Thoracic aorta (tissue), 2 donors: ENCODE measurements at places on chromosomes 7 and 10. TPM values are rescaled to one million over a fixed set of nuclear protein-coding genes. Genes with fewer than 3 reads are reported as not detected.

GLI3 gene
- total RNA-seq, result 3.4 TPM

SPDYE8 gene
- total RNA-seq, result not detected

DNA sequence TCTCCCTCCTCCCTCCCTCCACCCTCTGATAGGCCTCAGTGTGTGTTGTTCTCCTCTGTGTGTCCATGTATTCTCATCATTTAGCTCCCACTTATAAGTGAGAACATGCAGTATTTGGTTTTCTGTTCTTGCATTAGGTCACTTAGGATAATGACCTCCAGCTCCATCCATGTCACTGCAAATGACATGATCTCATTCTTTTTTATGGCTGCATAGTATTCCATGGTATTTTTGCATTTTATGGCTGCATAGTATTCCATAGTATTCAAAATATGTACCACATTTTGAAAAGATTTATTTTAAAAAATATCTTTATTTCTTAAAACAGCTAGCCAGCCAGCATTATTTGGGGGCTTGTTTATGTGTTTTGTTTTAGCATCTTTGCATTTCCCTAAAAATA, 275.6 kb downstream of the SFMBT2 start:
- H3K27me3 ChIP-seq, result no peaks in the 10 kb centered on the region
- no peaks in the 10 kb centered on the region for H3K4me1 ChIP-seq
- DNase-seq, result no peak
- no peaks in the 10 kb centered on the region for H3K36me3 ChIP-seq
- H3K27ac ChIP-seq, result no peak overlapping the region
- no peak overlapping the region for H3K4me3 ChIP-seq

DNA sequence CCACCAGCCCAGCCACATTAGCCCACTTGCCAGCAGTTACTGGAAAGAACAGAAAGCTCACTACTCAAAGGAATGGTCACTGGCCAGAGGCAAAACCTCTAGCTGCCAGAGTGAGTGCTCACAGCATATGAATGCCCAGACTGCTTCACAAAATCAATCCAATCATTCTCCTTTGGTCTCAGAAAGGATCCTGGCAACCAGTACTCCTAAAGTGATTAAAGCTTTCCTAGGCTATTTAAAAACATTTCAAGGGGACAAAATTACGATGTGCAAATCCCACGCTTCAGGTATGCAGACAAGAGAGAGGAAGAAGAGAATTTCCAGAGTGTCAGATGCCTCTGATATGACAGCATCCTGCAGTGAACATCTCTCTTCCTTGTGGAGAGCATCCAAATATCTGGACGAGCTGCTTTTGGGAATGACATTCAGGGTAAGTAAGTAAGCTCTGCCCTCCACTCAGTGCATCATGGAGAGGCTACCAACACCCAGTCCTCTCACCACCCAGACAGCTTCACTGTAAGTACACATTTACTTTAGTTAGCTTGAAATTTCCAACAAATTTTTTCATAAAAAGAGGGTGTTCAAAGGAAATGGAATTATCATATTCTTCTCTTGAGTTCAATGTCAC, 25.1 kb downstream of the ICA1 start:
- H3K27ac ChIP-seq, result no peak overlapping the region
- no peaks in the 10 kb centered on the region for H3K36me3 ChIP-seq
- DNase-seq, result no peak
- no peaks in the 10 kb centered on the region for H3K4me1 ChIP-seq

- no peaks in the 10 kb centered on the region for H3K27me3 ChIP-seq
- no peaks in the 10 kb centered on the region for H3K36me3 ChIP-seq
- H3K27ac ChIP-seq, result no peak overlapping the region
- no peak for DNase-seq
These were observed 22.8 kb upstream of the EN2 start for GRCh38 chr7:155435110-155435509.

DNA sequence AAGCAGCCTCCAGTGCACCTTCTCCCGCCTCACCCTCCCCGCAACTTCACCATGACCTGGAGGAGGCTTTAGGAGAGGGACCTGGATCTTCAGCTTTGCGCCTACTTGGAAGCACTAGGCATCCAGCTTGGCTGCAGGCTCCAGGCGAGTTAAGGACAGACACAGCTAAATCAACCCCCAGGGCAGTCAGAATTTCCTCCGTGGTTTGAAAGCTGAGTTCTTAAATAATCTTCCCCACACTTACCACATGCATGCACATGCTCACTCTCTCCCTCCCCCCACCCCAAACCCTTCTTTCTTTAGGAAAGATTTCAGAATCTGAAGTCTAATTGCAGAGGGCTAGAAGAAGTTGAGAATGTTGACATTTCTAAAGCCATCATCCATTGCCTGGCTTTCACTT, 36.7 kb upstream of the LRRC4 start:
- no peak overlapping the region for H3K4me3 ChIP-seq
- H3K27me3 ChIP-seq, result no peaks in the 10 kb centered on the region
- DNase-seq, result no peak
- no peaks in the 10 kb centered on the region for H3K4me1 ChIP-seq
- H3K27ac ChIP-seq, result no peak overlapping the region
- no peaks in the 10 kb centered on the region for H3K36me3 ChIP-seq

- DNase-seq, result no peak
- peaks cover 5% of the 10 kb centered on the region for H3K4me1 ChIP-seq
These were observed 389.2 kb upstream of the NFE2L3 start for GRCh38 chr7:25762511-25763462.
